Foreskin fibroblast (primary cell): ENCODE measurements at places on chromosomes 12 and 14.

DNA sequence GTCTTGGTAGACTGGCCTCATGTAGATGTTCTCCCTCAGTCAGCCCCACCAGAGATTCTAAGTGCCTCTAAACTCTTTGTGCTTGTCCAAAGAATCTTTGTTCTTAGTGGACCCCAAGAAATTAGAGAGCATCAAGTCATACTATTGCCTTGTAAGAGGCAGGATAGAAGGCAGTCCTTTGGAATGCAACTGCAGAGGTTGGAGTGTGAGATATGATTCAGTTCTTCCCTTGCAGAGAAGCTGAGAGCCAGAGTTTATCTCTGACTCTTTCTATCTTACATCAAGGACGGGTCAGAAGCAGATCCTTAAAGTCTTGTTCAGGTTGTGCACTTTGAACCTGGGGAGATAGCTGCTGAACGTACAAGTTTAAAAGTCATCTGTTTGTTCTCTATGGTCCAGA, 21.1 kb downstream of the TMX1 start:
- no peak for DNase-seq

GRCh38 chr12:6274231-6275221, 36.0 kb upstream of the PLEKHG6 start:
- DNase-seq: no peak

DNA sequence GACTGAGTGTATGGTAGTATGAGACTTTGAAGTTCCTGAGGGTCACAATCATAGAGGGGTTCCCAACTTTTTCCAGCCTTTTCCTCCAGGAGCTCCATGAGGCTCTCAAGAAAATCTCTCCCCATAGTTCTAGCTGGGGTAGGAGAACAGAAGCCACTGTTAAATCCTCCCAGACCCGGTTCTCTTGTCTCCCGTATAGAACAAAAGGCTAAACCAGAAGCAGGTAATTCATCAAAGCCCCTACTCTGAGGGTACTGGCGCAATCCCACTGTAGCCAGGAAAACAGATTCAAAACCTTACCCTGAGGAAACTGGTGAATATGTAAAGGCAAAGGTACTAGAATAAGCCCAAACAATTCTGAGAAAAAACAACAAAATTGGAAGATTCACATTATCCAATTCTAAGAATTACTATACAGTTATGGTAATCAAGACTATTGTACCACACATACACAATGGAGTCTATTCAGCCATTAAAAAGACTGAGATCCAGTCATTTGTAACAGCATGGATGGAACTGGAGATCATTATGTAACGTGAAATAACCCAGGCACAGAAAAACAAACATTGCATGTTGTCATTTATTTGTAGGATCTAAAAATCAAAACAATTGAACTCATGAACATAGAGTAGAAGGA, 20.5 kb downstream of the OR8S1 start:
- no peak for DNase-seq

DNA sequence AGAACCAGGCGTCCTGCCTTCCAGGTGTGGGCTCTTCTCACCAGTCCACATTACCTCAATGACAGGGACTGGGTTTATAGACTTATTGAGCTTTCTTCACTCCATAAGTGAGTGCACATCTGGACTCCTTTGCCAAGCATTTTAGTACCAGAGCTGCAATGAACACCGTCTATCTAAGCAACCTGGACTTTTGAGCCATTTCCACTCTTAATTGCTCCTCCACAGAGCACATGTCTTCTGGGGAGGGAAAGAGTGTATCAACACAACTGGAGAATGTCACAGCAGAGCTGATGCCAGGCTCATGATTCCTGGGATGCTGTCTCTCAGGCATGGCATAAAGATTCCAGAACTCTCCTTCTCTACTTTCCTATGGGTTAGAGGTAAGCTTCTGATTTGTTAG, 43.0 kb upstream of the BDKRB2 start:
- DNase-seq: no peak

GRCh38 chr12:18570543-18570942, 167.3 kb downstream of the PLCZ1 start:
- no peak for DNase-seq

GRCh38 chr14:61456720-61457119, 135.3 kb downstream of the PRKCH start:
- DNase-seq: peak; percentile 91

- no peak for DNase-seq
Measured at GRCh38 chr12:89461190-89461589, 63.4 kb downstream of the GALNT4 start.

- DNase-seq: no peak
Measured at GRCh38 chr12:8689681-8690080, 8.1 kb upstream of the RIMKLB start.

GRCh38 chr12:119804011-119804641, 73.0 kb downstream of the CIT start:
- peak; percentile 91 for DNase-seq

DNA sequence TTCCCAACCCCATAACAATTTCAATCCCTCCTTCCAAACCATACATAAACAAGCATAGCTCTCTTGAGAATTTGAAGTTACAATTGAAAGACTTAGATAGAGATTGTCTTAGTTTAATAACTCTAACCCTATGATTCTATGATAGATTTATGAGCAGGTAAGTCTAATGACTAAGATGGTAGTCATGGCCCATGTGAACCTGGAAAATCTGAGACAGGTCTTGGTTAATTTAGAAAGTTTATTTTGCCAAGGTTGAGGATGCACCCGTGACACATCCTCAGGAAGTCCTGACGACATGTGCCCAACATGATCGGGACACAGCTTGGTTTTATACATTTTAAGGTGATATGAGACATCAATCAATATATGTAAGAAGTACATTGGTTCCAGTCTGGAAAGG, 248.8 kb downstream of the KCNH5 start:
- no peak for DNase-seq

GRCh38 chr14:105138021-105138541, 30.5 kb downstream of the JAG2 start:
- DNase-seq: no peak

GRCh38 chr14:73267474-73267873, 30.2 kb downstream of the PAPLN start:
- no peak for DNase-seq

DNA sequence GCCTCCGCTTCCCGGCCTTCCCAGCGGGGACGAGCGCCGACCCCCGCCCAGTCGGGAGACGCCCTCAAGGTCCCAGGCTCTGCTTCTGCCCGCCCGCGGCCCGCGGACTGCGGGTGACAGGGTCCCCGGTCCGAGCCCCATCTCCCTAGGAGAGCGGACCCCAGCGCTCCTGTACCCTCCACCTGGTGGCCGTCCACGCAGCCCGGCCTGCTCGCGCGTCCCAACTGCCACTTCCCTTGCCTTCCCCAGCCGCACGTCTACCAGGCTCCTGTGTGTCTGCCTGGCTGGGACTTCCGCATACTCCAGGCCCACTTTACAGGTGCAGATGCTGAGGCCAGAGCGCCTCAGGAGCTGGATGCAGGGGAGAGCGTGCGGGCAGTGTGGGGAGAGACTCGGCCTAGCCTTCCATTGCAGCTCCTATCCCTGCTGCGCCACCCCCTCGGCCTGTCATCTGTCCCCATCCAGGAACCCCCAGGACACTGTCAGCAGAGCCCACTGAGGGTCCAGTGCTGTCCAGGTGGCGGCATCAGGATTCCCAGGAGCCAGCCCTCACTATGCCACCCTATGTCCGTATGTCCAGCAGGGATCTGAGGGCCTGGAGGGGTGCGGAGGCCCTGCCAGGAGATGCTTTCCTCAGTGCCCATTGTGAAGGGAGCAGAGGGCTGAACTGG, 8.0 kb upstream of the ANKRD9 start:
- DNase-seq: no peak

- DNase-seq: peak; percentile 27
Measured at GRCh38 chr12:109553483-109553882, 19.8 kb downstream of the MMAB start.
